ENCODE measurements at places on chromosomes 7 and 10.

DNA sequence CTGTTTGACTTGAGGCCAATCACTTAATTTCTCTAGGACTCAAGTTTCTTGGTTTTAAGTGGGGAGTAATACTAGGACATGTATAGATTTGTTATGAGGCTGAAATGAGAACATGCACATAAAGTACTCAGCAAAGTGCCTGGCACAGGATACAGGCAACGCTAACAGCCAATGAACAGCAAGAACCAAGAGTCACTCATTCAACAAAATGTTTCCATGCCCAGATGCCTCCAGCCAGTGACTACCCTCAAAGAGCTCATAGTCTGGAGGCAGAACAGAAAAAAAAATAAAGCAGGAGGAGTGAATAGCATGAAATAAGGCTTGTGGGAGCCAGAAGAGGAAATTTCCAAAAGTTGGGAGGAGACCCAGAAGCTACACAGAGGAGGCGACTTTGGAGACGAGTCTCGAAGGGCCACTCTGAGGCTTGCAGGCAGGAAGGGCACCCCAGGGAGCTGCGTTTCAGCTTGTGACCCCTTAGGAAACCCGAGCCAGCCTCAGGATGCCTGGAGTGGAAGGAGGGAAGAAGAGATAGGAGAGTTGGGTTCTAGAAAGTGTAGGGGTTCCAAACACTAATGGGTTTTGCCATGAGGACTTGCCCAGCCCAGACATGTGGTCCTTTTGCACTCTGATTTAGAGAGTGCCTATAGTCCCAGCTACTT, 70.0 kb downstream of the CXCL12 start:
- no peak for DNase-seq

- DNase-seq, result peak; percentile 60
Measured at GRCh38 chr7:43869867-43870240, 537 bp upstream of the MRPS24 start.

DNA sequence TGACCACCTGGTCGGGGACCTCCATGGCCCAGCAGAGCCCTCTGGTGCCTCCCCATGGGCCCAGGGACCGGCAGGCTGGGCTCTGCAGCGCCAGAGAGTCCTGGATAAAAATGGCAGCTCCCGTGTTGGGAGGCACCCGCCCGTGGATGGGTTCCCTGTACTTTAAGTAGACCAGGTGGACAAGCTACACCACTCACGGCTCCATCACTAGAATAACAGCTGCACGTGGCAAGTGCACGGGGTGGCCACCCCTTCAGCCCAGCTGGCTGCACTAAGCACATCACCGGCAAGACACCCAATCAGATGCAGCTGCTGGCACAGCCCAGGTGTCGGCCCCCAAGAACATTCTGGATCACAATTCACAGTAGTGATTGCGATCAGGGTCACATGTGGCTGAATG, 69.8 kb downstream of the DIP2C start:
- DNase-seq, result no peak

DNA sequence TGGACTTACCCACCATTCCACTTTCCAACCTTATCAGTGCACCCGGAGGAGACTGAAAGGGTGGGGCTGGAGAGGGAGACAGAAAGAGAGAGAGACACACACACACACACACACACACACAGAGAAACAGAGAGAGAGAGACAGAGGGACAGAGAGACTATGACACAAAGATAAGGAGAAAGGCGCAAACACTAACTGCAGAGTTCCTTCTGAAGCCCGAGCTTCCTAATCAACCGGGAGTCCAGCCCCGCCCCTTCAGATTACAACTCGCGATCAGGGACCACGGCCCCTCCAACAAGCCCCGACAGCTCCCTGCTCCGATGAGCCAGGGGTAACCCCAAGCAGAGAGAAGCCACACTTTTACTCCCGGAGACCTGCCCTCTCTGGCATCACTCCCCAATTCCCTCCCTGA, 499 bp downstream of the GAL3ST4 start:
- DNase-seq, result peak; percentile 53

DNA sequence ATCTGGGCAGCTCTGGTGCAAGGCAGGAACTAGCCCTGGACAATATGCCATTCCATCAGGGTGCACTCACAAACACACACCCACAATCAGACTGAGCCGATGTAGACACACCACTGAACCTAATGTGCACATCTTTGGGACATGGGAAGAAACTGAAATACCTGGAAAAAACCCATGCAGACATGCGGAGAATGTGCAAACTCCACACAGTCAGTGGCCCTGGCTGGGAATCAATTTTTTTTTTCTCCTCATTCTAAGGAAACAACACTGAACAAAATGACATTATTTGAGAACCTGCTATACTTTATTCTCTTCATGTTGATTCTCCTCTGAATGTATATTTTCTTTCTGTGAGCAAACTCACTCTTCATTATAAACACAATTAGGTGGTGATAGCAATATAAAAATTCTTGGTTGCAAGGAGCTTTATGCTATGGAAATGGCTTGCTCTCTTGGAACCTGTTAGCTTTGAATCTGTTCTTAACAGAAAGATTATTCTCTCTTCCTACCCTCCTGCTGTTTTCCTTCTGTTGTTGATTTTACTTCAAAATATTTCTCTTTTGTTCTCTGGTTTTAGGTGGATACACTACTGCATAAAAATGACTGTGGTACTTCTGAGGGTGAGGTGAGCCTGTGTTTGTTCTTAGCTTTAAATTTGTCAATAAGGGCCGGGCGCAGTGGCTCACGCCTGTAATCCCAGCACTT, 33.0 kb upstream of the MICU1 start:
- peak; percentile 9 for DNase-seq

DNA sequence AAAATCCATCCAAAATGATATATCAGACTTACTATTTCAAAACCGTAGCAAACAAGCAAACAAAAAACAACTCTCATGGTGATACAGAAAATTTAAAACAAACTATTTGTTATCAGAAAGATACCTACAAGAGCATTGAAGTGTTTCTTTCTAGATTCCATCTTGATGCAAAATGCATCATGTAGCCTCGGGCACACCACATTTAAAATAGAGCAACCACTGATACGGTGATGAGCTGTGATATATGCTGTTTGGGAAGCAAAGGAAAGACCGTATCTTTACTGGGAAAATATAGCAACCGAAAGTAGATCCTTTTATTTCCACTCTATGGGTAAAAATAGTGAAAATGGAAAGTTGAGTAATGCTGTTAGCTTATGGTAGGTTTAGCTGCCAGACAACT, 892.0 kb downstream of the GATA3 start:
- DNase-seq, result no peak

DNA sequence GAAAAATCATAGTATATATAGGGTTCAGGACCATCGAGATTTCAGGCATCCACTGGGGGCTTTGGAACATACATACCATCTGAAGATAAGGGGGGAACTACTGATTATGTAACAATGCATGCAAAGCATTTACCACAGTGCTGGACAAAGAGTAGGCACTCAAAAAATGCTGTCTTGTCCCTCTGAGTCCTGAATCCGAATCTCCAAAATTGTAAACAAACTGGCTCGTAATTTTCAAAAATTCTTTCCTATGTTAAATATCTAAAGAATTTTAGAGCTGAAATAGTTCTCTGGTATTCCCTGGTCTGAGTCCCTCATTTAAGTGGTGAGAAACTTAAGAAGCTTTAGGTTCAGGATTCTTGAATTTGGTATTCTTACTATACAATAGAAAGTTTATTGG, 167.8 kb upstream of the ASAH2 start:
- DNase-seq, result no peak

DNA sequence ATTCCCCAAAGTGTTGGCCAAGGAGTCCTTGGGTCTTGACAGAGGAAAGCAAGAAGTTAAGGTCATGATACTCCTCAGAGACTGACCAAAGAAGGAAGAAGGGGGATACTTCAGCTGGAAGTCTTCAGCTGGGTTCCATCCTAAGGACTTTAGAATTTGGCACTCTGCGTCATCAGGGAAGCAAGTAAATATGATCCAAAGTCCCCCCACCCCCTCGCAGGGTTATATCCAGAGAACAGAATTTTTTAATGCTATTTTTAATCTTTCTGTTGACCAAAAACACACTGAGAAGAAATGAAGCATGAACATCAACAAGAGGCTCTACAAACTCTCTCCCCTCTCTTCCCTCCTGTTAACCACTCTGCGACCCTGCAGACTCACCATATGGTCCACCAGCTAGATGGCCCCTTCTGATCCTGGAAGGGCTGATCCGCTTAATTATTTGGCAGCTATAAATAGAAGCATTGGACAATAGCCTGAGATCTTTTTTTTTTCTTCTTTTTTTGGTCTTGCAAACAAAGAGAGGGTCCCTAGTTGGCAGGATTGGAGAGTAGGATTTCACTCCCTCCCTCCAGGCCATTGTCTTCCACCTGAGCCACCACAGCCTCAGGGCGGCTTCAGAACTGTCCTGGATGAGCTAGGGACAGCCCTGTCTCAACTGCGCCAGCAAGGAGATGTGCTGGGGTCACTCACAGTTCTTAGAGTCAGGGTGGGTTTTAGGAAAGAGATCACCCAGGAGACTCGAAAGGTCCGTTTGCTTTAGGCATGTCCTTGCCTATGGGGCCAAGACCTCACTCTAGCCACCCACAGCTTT, 196.0 kb downstream of the KCNMA1 start:
- DNase-seq, result peak; percentile 26

GRCh38 chr10:95445223-95445836, 115.8 kb downstream of the SORBS1 start:
- peak; percentile 25 for DNase-seq

DNA sequence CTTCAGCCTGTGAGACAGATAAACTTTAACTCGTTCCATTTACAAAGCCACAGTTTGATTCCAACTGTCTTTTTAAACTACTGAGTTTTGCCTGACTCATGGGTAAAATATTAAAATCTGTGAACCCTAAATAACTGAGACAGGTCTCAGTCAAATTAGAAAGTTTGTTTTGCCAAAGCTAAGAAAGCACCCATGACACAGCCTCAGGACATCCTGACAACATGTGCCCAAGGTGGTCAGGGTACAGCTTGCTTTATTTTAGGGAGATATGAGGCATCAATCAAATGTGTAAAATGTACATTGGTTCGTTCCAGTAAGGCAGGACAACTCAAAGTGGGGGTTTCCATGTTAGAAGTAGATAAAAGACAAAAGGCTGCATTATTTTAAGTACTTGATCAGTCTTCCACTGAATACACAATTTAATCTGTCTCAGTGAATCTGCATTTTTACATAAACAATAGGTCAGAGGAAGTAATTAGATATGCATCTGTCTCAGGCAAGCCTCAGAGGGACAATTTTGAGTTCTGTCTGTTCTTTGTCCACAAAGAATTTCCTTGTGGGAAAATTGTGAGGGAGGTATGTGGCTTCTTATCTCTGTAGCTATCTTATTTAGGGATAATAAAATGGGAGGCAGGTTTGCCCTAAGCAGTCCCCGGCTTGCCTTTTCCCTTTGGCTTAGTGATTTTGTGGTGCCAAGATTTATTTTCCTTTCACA, 11.0 kb upstream of the PIP start:
- DNase-seq, result no peak

GRCh38 chr10:102605712-102606111, 38.6 kb upstream of the TRIM8 start:
- DNase-seq, result no peak

DNA sequence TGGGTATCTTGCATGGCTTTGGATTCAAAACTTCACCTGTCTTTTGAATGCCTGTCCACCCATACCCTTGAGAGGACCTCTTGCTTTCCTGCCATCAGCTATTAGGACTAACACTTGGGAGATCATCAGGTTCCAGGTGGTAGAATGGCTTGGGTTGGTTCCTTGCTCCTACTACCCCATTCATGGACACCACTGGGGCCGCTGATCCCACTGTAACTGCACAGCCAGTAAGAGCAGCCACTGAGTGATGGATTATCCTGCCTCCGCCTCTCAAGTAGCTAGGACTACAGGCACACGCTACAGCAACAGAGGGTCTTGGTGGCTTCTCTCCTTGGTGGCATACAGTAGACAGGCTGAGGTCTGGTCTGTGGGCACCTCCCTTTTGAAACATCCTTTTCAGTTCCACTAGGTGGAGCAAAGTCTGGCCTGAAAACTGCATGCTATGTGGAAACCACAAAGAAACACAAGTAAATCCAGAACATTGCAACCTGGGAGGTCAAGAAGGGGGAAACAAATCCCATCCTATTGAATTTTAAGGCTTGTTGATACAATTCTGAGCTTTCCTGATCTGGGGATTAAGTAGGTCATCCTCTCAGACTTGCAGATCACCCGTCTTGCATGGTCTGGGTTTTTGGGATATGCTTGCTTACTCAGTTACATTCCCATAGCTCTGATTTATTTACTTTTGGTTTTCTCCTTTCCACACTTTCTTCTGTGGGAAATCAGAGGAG, 9.4 kb downstream of the WBP1L start:
- DNase-seq, result peak; percentile 50

GRCh38 chr7:51009716-51010496, 227.2 kb upstream of the GRB10 start:
- no peak for DNase-seq

DNA sequence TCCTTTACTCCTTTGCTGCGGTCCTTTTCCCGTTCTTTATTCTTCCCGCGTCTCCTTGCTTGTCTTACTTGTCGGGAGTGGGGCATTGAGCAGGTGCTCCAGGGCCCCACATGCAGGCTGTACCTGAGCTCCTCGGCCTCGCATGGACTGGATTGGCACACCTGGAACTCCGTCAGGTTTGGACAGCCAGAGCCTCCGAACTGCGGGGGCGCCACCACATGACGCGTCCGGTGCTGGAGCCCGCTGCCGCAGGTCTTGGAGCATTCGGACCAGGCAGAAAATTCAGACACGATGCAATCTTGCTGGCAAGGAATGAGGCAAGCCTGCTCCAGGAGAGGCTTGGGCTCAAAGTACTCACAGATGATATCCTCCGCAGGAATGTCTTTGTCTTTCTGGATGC, 195.7 kb downstream of the THSD7A start:
- no peak for DNase-seq

DNA sequence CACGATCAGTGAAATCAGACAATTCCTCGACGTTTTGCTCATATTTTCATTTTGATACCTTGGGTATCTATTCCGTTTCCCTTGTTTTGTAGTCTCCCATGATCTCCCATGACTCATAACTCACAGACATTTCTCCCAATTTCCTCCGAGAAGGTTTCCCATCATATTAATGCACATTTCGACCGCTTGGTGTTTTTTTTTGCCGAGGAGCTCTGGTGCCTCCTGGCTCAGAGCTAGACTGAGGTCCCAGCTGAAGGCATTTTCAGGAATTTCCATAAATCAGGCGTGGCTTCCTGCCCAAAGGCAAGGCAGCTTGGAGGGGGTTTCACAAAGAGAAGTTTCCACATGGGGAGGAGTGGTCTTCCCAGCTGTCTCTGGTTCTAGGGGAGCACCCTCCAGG, 148.2 kb upstream of the TNS3 start:
- DNase-seq, result no peak

GRCh38 chr10:78002541-78003288, 26.6 kb downstream of the POLR3A start:
- DNase-seq, result no peak

Measured in DMS53 (cell line).